Activated T-helper 1 cell treated with anti-CD3 and anti-CD28 coated beads, Interleukin-12 subunit alpha, Interleukin-12 subunit beta, Interleukin-2, Interleukin-4 antibody, amounts not matched to agents 30 ng/mL and 10 ng/mL and 1 ng/mL, durations not matched to agents 14 hours and 24 hours and 36 hours (primary cell): ENCODE measurements at places on chromosomes 1 and 21. TPM values are rescaled to one million over a fixed set of nuclear protein-coding genes. Genes with fewer than 3 reads are reported as not detected.

PTGER3 gene
- total RNA-seq = 1.3 and 1.4 TPM in 2 replicates

SLC66A1 gene
- 9.9 and 12.0 TPM in 2 replicates for total RNA-seq

RCAN3 gene
- 26.5 and 26.8 TPM in 2 replicates for total RNA-seq

NT5C1A gene
- total RNA-seq = 2.8 TPM in 2 replicates

VTCN1 gene
- total RNA-seq = not detected in 2 replicates

JAK1 gene
- 102 TPM in 2 replicates for total RNA-seq

WDR64 gene
- not detected in 2 replicates for total RNA-seq

DNA sequence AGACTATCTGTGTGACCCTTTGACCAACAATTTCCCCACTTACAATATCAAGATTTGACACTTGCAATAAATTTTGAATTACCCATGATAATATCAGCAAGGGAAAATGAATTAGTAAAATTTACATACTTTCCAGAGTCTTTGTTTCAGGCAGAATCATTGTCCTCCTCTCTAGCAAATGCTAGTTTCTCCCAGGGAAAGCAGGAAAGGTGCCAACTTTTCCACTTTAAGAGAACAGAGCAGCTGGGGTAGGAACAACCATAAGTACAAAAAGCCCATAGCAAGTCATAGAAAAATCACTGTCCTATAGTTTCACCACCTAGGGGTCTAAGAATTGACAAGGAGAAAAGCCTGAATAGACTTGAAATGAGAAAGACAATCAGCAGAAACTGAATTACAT is 67.1 kb upstream of the GUCA2B start:
- H3K4me3 ChIP-seq = no peak overlapping the region
- no peak overlapping the region for H3K27ac ChIP-seq
- H3K4me1 ChIP-seq = no peaks in the 10 kb centered on the region
- DNase-seq = no peak
- H3K36me3 ChIP-seq = no peaks in the 10 kb centered on the region
- H3K27me3 ChIP-seq = peaks cover 16% of the 10 kb centered on the region

GRCh38 chr1:13586001-13586400 is 2.4 kb downstream of the PDPN start:
- peaks cover 46% of the 10 kb centered on the region for H3K27me3 ChIP-seq
- no peak overlapping the region for H3K4me3 ChIP-seq
- no peaks in the 10 kb centered on the region for H3K36me3 ChIP-seq
- DNase-seq = no peak

GRCh38 chr21:32826329-32827167 is 55.0 kb upstream of the PAXBP1 start:
- no peak overlapping the region for H3K27ac ChIP-seq
- H3K4me1 ChIP-seq = no peaks in the 10 kb centered on the region
- peaks cover 10% of the 10 kb centered on the region for H3K27me3 ChIP-seq
- peak; percentile 23 for DNase-seq
- no peak overlapping the region for H3K4me3 ChIP-seq
- no peaks in the 10 kb centered on the region for H3K36me3 ChIP-seq

DNA sequence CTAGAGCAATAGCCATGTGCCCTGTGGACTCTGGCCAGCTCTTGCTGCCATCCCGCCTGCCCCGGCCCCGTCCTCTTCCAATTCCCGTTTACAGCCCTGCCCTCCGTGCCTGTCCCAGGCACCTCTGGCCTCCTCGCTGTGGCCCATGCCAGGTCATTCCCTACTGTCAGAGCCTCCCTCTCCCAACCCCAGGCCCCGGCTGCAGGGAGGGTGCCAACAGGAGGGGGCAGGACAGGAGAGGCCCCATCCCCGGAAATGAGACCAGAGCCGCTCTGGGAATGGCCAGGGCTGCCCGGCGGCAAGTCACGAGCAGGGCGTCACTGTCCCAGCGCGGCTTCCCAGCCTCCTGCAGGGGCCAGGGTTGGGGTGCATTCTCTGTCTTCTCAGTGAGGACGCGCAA is 23.5 kb upstream of the TSPEAR start:
- no peaks in the 10 kb centered on the region for H3K4me1 ChIP-seq
- H3K27me3 ChIP-seq = peaks cover 10% of the 10 kb centered on the region
- no peak overlapping the region for H3K27ac ChIP-seq
- no peak overlapping the region for H3K4me3 ChIP-seq

- peaks cover 2% of the 10 kb centered on the region for H3K27me3 ChIP-seq
- no peak overlapping the region for H3K27ac ChIP-seq
- no peak overlapping the region for H3K4me3 ChIP-seq
- DNase-seq = no peak
- no peaks in the 10 kb centered on the region for H3K4me1 ChIP-seq
- H3K36me3 ChIP-seq = no peaks in the 10 kb centered on the region
Observed at GRCh38 chr1:48659801-48660200, 116.9 kb downstream of the BEND5 start.

- no peak overlapping the region for H3K27ac ChIP-seq
- H3K36me3 ChIP-seq = peaks cover 24% of the 10 kb centered on the region
- no peak for DNase-seq
Observed at GRCh38 chr1:67194209-67194863, 28.1 kb downstream of the IL23R start.

GRCh38 chr1:89831462-89832120 is 10.8 kb downstream of the LRRC8D start:
- no peaks in the 10 kb centered on the region for H3K4me1 ChIP-seq
- no peak for DNase-seq
- no peak overlapping the region for H3K4me3 ChIP-seq
- no peaks in the 10 kb centered on the region for H3K36me3 ChIP-seq
- H3K27me3 ChIP-seq = peaks cover 9% of the 10 kb centered on the region
- H3K27ac ChIP-seq = no peak overlapping the region

- no peak for DNase-seq
- peaks cover 8% of the 10 kb centered on the region for H3K27me3 ChIP-seq
- H3K4me3 ChIP-seq = no peak overlapping the region
Observed at GRCh38 chr1:186671136-186671825, 8.9 kb downstream of the PTGS2 start.

- H3K27ac ChIP-seq = no peak overlapping the region
- H3K4me3 ChIP-seq = no peak overlapping the region
- peaks cover 37% of the 10 kb centered on the region for H3K36me3 ChIP-seq
Observed at GRCh38 chr1:1262758-1263157, 10.9 kb downstream of the UBE2J2 start.

DNA sequence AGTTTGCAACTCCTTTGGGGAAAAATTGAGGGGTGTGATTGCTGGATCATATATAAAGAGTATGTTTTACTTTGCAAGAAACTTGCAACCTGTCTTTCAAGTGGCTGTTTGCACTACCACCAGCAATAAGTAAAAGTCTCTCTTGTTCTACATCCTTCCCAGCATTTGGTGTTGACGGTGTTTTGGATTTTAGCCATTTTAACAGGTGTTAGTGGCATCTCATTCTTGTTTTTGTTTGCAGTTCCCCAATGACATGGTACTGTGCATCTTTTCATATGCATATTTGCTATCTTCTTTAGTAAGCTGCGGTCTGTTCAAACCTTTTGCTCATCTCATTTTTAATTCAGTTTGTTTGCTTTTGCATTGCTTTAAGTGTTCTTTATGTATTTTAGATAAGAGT is 535.5 kb downstream of the LRRIQ3 start:
- no peak overlapping the region for H3K27ac ChIP-seq
- H3K4me1 ChIP-seq = no peaks in the 10 kb centered on the region
- no peak for DNase-seq
- H3K27me3 ChIP-seq = no peaks in the 10 kb centered on the region

DNA sequence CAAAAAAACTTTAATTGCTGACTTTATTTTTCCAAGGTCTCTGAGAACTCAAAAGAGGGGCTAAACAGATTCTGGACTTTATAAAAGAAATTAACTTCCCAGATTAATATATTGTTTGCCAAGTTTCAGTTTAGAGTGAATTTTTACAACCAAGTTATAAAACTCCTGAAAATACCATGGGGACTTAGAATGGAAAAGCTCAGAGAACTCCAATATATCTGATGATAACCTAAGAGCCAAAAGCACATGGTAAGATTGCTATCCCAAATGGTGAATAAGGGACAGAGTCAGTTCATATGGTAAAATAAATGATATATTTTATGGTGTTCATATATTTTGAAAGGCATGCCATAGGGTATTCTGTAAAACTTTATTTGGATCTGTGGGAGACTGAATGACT is 470.9 kb downstream of the TTLL7 start:
- H3K36me3 ChIP-seq = peaks cover 8% of the 10 kb centered on the region
- no peak overlapping the region for H3K27ac ChIP-seq
- peaks cover 16% of the 10 kb centered on the region for H3K4me1 ChIP-seq
- H3K4me3 ChIP-seq = no peak overlapping the region

DNA sequence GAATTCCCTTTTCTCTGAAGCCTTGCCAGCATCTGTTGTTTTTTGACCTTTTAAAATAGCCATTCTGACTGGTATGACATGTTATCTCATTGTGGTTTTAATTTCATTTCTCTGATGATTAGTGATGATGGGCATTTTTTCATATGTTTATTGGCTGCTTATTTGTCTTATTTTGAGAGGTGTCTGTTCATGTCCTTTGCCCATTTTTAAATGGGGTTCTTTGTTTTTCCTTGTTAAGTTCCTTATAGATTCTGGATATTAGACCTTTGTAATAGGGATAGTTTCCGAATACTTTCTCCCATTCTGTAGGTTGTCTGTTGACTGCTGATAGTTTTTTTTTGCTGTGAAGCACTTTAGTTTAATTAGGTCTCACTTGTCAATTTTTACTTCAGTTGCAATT is 54.0 kb upstream of the C1orf185 start:
- DNase-seq = no peak
- peaks cover 16% of the 10 kb centered on the region for H3K27me3 ChIP-seq
- H3K27ac ChIP-seq = no peak overlapping the region
- no peak overlapping the region for H3K4me3 ChIP-seq
- no peaks in the 10 kb centered on the region for H3K4me1 ChIP-seq

DNA sequence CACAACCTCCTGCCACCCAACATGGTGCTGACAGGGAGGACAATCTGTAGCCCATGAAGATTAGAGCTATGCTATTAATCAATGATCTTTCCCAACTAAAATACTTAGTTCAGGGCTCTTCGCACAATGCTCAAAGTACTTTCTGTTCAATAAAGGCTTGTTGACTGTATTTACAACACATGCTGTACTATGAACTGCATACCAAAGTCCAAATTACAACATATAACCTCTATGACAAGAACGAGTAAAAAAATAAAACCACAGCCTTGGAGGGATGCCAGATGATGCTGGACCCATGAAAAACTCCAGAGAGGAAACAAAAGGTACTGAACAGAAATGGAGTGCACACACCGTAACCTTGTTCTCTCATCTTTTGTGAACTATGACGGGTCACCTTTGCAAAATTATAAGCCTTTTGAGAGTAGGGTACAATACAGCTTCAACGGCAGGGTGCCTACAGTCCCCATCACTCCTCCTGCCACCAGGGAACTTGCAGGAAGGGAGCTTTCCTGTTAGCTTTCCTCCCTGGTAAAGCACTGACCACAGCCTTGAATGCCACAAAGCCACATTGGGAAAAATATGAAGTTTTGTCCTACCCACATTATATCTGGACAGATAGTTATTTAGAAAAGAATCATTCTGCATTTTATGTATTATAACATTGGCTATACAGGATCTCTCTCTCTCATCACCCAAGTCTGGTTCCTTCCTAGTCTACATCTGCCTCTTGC is 175.6 kb downstream of the NRIP1 start:
- no peaks in the 10 kb centered on the region for H3K27me3 ChIP-seq
- H3K4me1 ChIP-seq = no peaks in the 10 kb centered on the region
- H3K27ac ChIP-seq = no peak overlapping the region

GRCh38 chr1:67415041-67415440 is 15.2 kb downstream of the SERBP1 start:
- H3K27me3 ChIP-seq = no peaks in the 10 kb centered on the region
- H3K4me1 ChIP-seq = peaks cover 51% of the 10 kb centered on the region
- H3K27ac ChIP-seq = no peak overlapping the region
- DNase-seq = no peak

- peaks cover 2% of the 10 kb centered on the region for H3K27me3 ChIP-seq
- DNase-seq = no peak
- no peaks in the 10 kb centered on the region for H3K4me1 ChIP-seq
- H3K27ac ChIP-seq = no peak overlapping the region
Observed at GRCh38 chr1:213898684-213899083, 89.1 kb upstream of the PROX1 start.

GRCh38 chr1:169620565-169620964 is 9.4 kb downstream of the SELP start:
- H3K4me1 ChIP-seq = peaks cover 24% of the 10 kb centered on the region
- H3K36me3 ChIP-seq = no peaks in the 10 kb centered on the region
- no peak overlapping the region for H3K4me3 ChIP-seq
- DNase-seq = no peak
- H3K27me3 ChIP-seq = no peaks in the 10 kb centered on the region

DNA sequence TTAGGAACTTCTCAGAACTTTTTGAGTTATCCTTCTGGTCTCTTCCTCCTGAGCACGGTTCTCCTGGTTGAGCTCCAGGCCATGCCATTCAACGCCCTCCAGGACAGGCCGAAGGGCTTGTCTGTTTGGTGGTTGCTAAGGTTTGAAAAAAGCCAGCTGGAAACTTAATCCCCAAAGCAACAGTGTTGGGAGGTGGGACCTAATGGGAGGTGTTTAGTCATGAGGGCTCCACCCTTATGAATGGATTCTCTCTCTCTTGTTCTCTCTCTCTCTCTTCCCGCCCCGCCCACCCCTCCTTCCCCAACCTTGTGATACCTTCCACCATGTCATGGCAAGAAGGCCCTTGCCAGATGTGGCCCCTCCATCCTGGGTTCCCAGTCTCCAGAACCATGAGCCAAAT is 829 bp downstream of the KCNE1 start:
- DNase-seq = no peak
- no peak overlapping the region for H3K27ac ChIP-seq
- H3K4me3 ChIP-seq = no peak overlapping the region
- H3K27me3 ChIP-seq = peaks cover 2% of the 10 kb centered on the region
- H3K4me1 ChIP-seq = no peaks in the 10 kb centered on the region

DNA sequence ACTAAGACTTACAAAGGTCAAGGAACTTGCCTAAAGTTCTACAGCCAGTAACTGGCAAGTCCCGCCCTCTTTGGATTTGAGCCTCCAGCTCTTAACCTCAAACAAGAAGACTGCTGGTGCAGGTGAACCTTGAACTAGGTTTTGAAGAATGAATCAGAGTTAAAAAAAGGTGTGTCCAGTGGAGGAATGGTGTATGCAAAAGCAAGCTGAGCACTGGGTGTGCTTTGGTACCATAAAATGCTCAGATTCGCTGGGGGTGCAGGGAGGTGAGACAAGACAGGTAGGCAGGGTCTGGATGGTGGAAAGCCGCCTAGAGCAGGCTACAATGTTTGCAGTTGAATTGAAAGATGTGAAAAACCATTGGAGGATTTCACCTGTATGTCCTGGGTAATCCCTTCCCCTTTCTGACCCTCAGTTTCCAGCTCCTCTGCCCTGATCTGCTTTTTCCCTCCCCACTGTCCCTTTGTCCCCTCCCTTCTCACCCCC is 39.8 kb downstream of the FOXD2 start:
- peaks cover 8% of the 10 kb centered on the region for H3K27me3 ChIP-seq
- H3K4me3 ChIP-seq = no peak overlapping the region
- no peak for DNase-seq
- H3K4me1 ChIP-seq = no peaks in the 10 kb centered on the region

GRCh38 chr1:33424205-33424604 is 6.7 kb downstream of the PHC2 start:
- H3K36me3 ChIP-seq = no peaks in the 10 kb centered on the region
- H3K27ac ChIP-seq = no peak overlapping the region
- no peak for DNase-seq
- no peaks in the 10 kb centered on the region for H3K4me1 ChIP-seq
